Esophagus muscularis mucosa (tissue), 4 donors: ENCODE measurements at places on chromosomes 2 and 18. TPM values are rescaled to one million over a fixed set of nuclear protein-coding genes. Genes with fewer than 3 reads are reported as not detected.

Gene EIF2B4
- 50.1 TPM for total RNA-seq

Gene STARD6
- not detected for total RNA-seq

Gene CRACDL
- 1.7 TPM for total RNA-seq

Gene SDC1
- 1.6 TPM for total RNA-seq

Gene DNAJB2
- total RNA-seq: 33.3 TPM

Gene FHOD3
- 24.1 TPM for total RNA-seq

Gene CD8B
- total RNA-seq: not detected

Gene STPG4
- total RNA-seq: not detected

Gene GRHL1
- 2.9 TPM for total RNA-seq

Gene LRRC30
- not detected for total RNA-seq

Gene DOK6
- total RNA-seq: 4.1 TPM

Gene KIAA2012
- total RNA-seq: 0.45 TPM

Gene STEAP3
- 2.5 TPM for total RNA-seq

Gene CPLX4
- not detected for total RNA-seq

Gene CRYGD
- total RNA-seq: not detected

Gene COLEC12
- 36.4 TPM for total RNA-seq

Gene DPYSL5
- total RNA-seq: 0.40 TPM

Gene ATG9A
- total RNA-seq: 42.7 TPM

Gene MALL
- total RNA-seq: 20.2 TPM

Gene SP3
- total RNA-seq: 92.6 TPM

Gene FTCDNL1
- 2.5 TPM for total RNA-seq

Gene LYPD1
- 0.71 TPM for total RNA-seq

Gene SERPINB10
- total RNA-seq: not detected

Gene MOGAT1
- total RNA-seq: not detected

Gene CYS1
- total RNA-seq: 16.9 TPM

Gene TUBA4B
- not detected for total RNA-seq

Gene ELOA2
- not detected for total RNA-seq

Gene DQX1
- total RNA-seq: not detected

Gene SERPINB12
- total RNA-seq: not detected

Gene TRIM43
- not detected for total RNA-seq

Gene CRYBA2
- total RNA-seq: not detected

Gene CAPN14
- 0.42 TPM for total RNA-seq

Gene SLC30A3
- total RNA-seq: not detected

Gene HOXD13
- not detected for total RNA-seq

Gene MSH6
- total RNA-seq: 28.2 TPM

Gene LIMS2
- 166 TPM for total RNA-seq

Gene SALL3
- not detected for total RNA-seq

Gene RFX8
- 0.91 TPM for total RNA-seq

Gene RAB6C
- 0.42 TPM for total RNA-seq

Gene DYNAP
- total RNA-seq: not detected

Gene CENPA
- 0.34 TPM for total RNA-seq

Gene IL36G
- total RNA-seq: not detected

Gene HOXD12
- not detected for total RNA-seq

Gene DNAJC5G
- total RNA-seq: not detected

Gene QPCT
- total RNA-seq: 4.0 TPM

Gene LYPD6B
- not detected for total RNA-seq

Gene DSG4
- total RNA-seq: not detected

Gene ANKRD53
- total RNA-seq: 0.98 TPM

Gene SPP2
- not detected for total RNA-seq

Gene MARCHF4
- total RNA-seq: not detected

Gene ACOXL
- total RNA-seq: not detected

Gene UGT1A4
- not detected for total RNA-seq

Gene ICA1L
- total RNA-seq: 14.4 TPM

Gene ACMSD
- not detected for total RNA-seq

Gene ZCCHC2
- 23.0 TPM for total RNA-seq

Gene GCG
- total RNA-seq: not detected

Gene GALNT14
- 0.80 TPM for total RNA-seq
